Natural killer cell treated with Interleukin-12 subunit alpha and Interleukin-12 subunit beta and Interleukin-15 and Interleukin-18, amount 100 ng/mL, for 72 hours (primary cell): ENCODE measurements at places on chromosomes 16 and 17.
A peak's percentile ranks its signal among the peaks of the same experiment; 100 is the strongest.

GRCh38 chr16:19114359-19115147 lies 789 bp downstream of the ITPRIPL2 start:
- H3K27me3 ChIP-seq: peaks cover 27% of the 10 kb centered on the region
- H3K4me1 ChIP-seq: peaks cover 13% of the 10 kb centered on the region
- peak overlapping the region; percentile 84 for H3K27ac ChIP-seq

DNA sequence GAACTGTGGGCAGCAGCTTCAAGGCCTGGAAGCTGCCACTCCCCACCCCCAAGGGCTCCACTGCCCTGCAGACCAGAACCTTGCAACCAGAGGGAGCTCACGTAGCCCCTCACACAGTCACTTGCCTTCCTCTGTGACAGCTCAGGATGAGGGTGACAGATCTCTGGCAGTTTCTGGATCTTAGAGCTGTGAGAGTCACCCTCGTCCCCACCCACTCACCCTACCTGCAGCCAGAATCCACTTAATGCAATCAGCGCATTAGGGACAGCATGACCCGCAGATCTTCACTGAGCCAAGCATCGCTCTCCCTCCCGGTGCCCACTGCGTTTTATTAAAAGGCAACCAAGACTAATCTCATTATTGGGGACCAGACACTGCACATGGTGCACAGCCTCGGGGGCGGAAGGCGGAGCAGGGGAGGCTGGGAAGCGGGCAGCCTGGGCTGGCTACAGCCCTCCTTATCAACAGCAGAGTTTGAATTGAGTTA lies 3.5 kb downstream of the CYB561 start:
- DNase-seq: no peak
- H3K4me1 ChIP-seq: peaks cover 26% of the 10 kb centered on the region
- no peaks in the 10 kb centered on the region for H3K36me3 ChIP-seq
- no peak overlapping the region for H3K4me3 ChIP-seq
- no peaks in the 10 kb centered on the region for H3K27me3 ChIP-seq

DNA sequence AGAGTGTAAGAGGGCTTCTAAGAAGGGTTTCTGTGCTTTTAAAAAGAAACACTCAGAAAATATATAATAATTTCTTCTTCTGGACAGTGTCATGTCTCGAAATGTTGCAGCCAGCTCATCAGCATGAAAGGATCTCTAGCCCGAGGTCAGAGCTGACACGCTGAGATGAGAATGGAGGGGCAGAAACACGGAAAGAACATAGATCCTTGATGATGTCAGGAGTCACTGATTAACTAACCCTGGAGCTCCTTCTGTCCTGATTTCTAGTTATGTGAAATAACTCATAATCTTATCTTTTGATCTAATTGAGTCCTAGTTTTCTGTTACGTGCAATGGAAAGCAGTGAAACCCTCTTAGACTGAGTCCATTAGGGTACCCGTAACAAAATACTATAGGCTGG lies 10.3 kb upstream of the TOX3 start:
- H3K27ac ChIP-seq: no peak overlapping the region
- no peak overlapping the region for H3K4me3 ChIP-seq
- H3K27me3 ChIP-seq: no peaks in the 10 kb centered on the region
- no peak for DNase-seq
- no peaks in the 10 kb centered on the region for H3K4me1 ChIP-seq

DNA sequence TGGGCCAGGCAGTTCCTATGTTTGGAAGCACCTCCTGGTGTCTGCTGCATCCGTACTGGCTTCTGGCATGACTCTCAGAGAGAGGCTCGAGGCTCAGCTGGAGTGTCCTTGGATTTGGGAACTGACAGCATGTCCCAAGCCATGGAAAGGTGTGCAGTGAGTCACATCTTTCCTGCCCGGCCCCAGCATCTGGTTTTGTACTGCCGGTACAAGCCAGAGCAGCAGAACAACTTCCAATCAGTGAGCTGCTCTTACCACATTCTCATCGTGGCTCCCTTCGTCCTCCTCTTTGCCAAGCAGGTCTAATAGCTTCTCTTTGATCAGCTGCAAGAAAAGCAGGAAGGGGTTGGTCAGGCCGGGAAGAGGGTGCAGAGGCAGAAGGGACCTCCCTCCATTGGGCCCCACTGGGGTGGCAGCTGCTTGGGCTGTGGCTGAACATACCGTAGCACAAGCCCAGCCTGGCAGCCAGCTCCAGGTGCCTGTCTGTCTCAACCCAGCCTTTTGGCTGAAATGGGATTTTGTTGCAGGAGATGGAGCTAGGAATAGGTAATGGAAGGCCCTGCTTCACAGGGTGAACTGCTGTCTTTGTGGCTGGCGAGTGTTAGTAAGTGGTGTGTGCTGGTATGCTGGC lies 24.2 kb downstream of the SPACA3 start:
- H3K27me3 ChIP-seq: peaks cover 8% of the 10 kb centered on the region
- no peaks in the 10 kb centered on the region for H3K36me3 ChIP-seq
- H3K4me1 ChIP-seq: no peaks in the 10 kb centered on the region
- DNase-seq: no peak
- H3K4me3 ChIP-seq: no peak overlapping the region
- no peak overlapping the region for H3K27ac ChIP-seq

- H3K27me3 ChIP-seq: peaks cover 22% of the 10 kb centered on the region
- H3K4me1 ChIP-seq: no peaks in the 10 kb centered on the region
- H3K27ac ChIP-seq: no peak overlapping the region
- no peaks in the 10 kb centered on the region for H3K36me3 ChIP-seq
- DNase-seq: no peak
Observed at GRCh38 chr16:26988186-26988585, 78.5 kb upstream of the C16orf82 start.

DNA sequence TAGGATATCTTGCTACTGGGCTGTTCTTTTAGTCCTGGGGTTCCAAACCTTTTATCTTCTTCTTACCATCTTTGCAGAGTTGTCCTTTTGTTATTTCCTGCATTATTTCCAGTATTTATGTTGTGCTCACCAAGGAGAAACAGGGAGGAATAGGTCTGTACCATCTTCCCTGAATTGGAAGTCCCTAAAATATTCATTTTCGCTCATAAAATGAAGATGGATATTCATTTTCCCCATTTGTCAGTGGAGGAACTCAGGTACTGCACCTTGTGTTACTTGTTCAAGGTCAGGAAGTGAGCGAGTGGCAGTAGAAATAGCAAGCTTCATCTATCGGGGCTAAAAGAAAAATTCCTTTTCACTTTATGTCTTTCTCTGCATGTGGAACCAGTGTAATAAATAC lies 989.7 kb downstream of the CDH11 start:
- no peak overlapping the region for H3K4me3 ChIP-seq
- no peak for DNase-seq
- H3K27ac ChIP-seq: no peak overlapping the region
- H3K4me1 ChIP-seq: no peaks in the 10 kb centered on the region
- no peaks in the 10 kb centered on the region for H3K27me3 ChIP-seq
- peaks cover 5% of the 10 kb centered on the region for H3K36me3 ChIP-seq

DNA sequence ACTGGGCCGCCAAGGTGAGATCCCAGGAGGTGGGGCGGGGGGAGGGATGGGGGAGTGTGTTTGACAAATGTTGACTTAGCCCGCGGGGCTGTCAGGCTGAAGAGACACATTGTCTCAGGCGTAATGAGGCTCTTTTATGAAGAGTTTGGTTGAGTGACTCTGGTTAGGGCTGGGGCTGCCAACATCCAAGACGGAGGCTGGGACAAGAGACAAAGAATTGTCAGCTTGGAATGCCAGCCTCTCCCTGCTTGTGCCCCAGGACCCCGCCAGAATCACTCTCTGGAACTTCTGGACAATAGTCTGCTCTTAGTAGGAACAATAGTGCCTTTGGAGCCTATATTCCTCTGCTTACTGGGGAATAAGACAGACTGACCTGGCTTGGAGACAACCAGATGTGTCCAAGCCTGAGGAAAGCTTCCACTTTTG lies 24.0 kb downstream of the PCTP start:
- no peaks in the 10 kb centered on the region for H3K27me3 ChIP-seq
- no peak overlapping the region for H3K27ac ChIP-seq
- DNase-seq: no peak
- no peaks in the 10 kb centered on the region for H3K4me1 ChIP-seq

GRCh38 chr17:48427598-48427997 lies 2.4 kb downstream of the SKAP1 start:
- H3K4me3 ChIP-seq: peak overlapping the region; percentile 100
- peaks cover 66% of the 10 kb centered on the region for H3K4me1 ChIP-seq
- peak overlapping the region; percentile 100 for H3K27ac ChIP-seq

GRCh38 chr16:15778999-15779614 lies 77.7 kb downstream of the MYH11 start:
- no peak overlapping the region for H3K4me3 ChIP-seq
- H3K4me1 ChIP-seq: no peaks in the 10 kb centered on the region
- no peak overlapping the region for H3K27ac ChIP-seq
- DNase-seq: no peak
- H3K27me3 ChIP-seq: peaks cover 11% of the 10 kb centered on the region
- H3K36me3 ChIP-seq: no peaks in the 10 kb centered on the region

DNA sequence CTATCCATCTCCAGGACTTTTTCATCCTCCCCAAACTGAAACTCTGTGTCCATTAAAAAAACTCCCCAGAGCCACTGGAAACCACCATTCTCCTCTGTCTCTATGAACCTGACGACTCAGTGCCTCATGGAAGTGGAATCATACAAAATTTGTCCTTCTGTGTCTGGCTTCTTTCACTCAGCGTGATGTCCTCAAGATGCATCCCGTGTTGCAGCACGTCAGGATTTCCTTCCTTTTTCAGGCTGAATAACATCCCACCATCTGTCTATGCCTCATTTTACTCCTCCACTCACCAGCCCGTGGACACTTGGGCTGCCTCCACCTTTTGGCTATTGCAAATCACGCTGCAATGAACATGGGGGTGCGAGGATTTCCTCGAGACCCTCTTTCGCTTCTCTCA lies 12.6 kb upstream of the ALDH3A1 start:
- peaks cover 2% of the 10 kb centered on the region for H3K4me1 ChIP-seq
- no peak for DNase-seq
- H3K36me3 ChIP-seq: no peaks in the 10 kb centered on the region
- no peak overlapping the region for H3K27ac ChIP-seq
- peaks cover 20% of the 10 kb centered on the region for H3K27me3 ChIP-seq
- no peak overlapping the region for H3K4me3 ChIP-seq

GRCh38 chr16:27665881-27666280 lies 115.9 kb downstream of the KATNIP start:
- no peak overlapping the region for H3K4me3 ChIP-seq
- DNase-seq: no peak
- no peaks in the 10 kb centered on the region for H3K4me1 ChIP-seq

- H3K4me1 ChIP-seq: peaks cover 10% of the 10 kb centered on the region
- no peak overlapping the region for H3K27ac ChIP-seq
- H3K4me3 ChIP-seq: no peak overlapping the region
- H3K36me3 ChIP-seq: peaks cover 6% of the 10 kb centered on the region
- peaks cover 14% of the 10 kb centered on the region for H3K27me3 ChIP-seq
Observed at GRCh38 chr16:87165151-87165550, 152.0 kb downstream of the C16orf95 start.

DNA sequence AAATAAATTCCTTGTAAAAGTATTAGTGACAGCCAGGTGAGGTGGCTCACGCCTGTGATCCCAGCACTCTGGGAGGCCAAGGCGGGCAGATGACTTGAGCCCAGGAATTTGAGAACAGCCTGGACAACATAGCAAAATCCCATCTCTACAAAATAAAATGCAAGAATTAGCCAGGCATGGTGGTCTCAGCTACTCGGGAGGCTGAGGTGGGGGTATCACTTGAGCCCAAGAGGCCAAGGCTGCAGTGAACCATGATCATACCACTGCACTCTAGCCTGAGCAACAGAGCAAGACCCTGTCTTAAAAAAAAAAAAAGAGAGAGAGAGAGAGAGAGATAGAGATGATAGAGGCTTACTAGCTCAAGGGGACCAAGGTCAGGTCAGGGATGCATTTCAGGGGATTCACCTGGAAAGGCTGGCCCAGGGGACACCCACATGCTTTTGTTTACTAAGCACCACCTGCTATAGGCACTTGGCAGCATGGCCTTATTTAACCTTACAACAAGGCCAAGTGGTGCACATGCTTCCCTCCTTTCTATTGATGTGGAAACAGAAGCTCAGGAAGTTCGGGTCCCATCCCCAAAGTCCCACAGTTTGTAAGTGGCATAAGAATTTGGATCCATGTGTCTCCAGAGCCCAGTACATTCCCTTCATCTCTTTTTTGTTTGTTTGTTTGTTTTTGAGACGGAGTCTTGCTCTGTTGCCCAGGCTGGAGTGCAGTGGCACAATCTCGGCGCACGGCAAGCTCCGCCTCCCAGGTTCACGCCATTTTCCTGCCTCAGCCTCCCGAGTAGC lies 12.4 kb upstream of the SRCIN1 start:
- no peaks in the 10 kb centered on the region for H3K4me1 ChIP-seq
- no peak overlapping the region for H3K27ac ChIP-seq
- peak; percentile 5 for DNase-seq
- no peak overlapping the region for H3K4me3 ChIP-seq
- H3K36me3 ChIP-seq: no peaks in the 10 kb centered on the region

GRCh38 chr16:15592324-15592723 lies 50.6 kb downstream of the MARF1 start:
- H3K4me3 ChIP-seq: no peak overlapping the region
- no peaks in the 10 kb centered on the region for H3K27me3 ChIP-seq
- peak overlapping the region; percentile 88 for H3K27ac ChIP-seq
- peaks cover 56% of the 10 kb centered on the region for H3K4me1 ChIP-seq

DNA sequence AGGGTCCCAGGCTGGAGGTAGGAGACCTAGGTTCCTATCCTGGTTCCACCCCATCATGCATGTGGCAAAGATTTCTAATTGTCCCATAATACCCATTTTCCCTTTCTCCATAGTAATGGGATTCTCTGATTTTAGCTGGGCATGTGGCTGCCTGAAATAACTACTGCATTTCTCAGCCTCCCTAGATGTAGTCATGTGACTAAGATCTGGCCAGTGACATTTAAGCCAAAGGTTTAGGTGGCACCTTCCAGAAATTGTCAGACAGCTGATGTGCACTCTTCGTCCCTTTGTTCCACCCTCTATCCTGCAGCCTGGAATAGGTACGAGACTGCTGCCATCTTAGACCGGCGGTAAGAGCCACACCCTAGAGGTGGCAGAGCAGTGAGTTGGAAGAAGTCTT lies 8.2 kb downstream of the NXPH3 start:
- H3K27me3 ChIP-seq: no peaks in the 10 kb centered on the region
- no peaks in the 10 kb centered on the region for H3K36me3 ChIP-seq
- no peak overlapping the region for H3K27ac ChIP-seq
- H3K4me1 ChIP-seq: no peaks in the 10 kb centered on the region

GRCh38 chr17:11900041-11900476 lies 97.2 kb downstream of the ZNF18 start:
- H3K4me3 ChIP-seq: no peak overlapping the region
- peaks cover 6% of the 10 kb centered on the region for H3K27me3 ChIP-seq
- no peaks in the 10 kb centered on the region for H3K4me1 ChIP-seq

DNA sequence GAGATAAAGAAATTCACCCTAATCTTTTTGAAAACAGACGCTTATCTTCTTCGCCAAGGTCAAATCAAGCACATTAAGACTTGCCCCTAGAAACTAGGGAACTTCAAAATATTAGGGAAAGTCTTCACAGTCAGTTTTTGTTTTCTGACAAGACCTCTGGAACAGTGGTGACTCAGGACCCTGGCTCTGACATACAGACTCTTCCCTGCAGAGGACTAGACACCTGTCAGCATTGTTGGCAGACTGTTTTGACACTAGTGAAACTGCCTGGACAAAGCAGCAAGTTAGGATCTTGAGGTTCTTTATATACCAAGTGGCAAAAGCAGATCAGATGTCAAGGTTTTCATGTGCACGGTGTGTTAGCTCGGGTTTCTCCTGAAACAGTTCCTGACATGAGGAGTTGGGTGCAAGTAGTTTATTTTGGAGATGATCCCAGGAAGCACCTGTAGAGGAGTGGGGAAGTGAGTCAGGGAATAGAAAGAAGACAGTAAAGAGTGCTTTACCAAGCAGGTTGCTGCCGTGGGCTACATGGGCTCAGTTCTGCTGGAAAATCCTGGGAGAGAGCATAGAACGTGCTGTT lies 182.0 kb upstream of the IRX5 start:
- peaks cover 7% of the 10 kb centered on the region for H3K27me3 ChIP-seq
- H3K27ac ChIP-seq: no peak overlapping the region
- H3K4me3 ChIP-seq: no peak overlapping the region
